RWPE1 (cell line): ENCODE measurements at places on chromosomes 16 and 17.

DNA sequence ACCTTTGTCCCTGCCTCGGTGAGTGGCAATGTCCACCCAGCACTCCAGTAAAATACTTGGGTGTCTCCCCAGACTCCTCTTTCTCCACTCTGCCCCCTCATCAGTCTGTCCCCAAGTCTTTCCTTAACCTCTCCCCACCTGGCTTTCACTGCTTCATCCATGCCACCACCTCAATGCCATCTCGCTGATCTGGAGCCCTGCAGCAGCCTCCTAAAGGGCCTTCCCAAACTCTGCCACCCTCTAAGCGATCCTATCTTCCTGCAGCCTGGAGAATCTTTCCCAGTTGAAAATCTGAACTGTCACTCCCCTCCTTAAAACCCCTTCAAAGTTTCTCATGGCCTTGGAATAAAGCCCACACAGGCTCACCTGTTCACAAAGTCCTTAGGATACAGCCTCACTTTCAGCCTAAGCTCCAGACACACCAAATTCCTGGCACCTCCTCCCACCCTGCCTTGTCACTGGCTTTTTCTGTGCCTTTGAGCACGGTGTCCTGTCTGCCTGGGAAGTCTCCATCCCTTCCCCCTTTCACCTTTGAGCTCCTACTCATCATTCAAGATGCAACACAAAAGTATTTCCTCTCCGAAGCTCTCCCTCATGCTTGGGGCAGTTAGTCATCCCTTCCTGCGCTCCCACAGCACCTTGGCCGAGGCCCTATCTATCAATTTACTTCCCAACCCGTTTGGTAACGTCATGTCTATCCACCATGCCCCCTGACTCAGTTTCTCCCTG lies 2.8 kb downstream of the WNK4 start:
- DNase-seq, result peak; percentile 76

DNA sequence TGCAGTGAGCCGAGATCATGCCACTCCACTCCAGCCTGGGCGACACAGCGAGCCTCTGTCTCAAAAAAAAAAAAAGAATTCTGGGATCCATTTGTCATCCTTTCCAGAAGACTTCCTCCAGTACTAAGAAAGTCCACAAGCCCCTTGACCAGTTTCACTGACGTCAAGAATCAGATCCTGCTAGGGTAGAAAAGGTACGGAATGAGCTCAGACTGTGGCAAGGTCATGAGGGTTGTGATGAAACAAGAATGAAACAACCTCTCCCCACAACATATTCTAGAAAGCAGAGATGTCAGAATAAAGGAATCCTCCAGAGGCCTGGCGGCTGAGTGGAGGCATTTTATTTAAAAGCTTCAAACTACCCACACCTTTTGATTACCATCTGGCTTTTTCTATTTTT lies 29.9 kb downstream of the TRAF4 start:
- no peak for DNase-seq

GRCh38 chr16:87780385-87780989 lies 14.7 kb upstream of the KLHDC4 start:
- no peak for DNase-seq

GRCh38 chr17:48732688-48733629 lies 4.4 kb upstream of the HOXB13 start:
- DNase-seq, result no peak

- no peak for DNase-seq
Measured at GRCh38 chr17:77374170-77374936, 233.6 kb downstream of the SEC14L1 start.

- DNase-seq, result no peak
Measured at GRCh38 chr16:80938004-80938878, 68.4 kb downstream of the CMC2 start.

- DNase-seq, result no peak
Measured at GRCh38 chr16:63568164-63568563, 1531.9 kb upstream of the CDH8 start.

DNA sequence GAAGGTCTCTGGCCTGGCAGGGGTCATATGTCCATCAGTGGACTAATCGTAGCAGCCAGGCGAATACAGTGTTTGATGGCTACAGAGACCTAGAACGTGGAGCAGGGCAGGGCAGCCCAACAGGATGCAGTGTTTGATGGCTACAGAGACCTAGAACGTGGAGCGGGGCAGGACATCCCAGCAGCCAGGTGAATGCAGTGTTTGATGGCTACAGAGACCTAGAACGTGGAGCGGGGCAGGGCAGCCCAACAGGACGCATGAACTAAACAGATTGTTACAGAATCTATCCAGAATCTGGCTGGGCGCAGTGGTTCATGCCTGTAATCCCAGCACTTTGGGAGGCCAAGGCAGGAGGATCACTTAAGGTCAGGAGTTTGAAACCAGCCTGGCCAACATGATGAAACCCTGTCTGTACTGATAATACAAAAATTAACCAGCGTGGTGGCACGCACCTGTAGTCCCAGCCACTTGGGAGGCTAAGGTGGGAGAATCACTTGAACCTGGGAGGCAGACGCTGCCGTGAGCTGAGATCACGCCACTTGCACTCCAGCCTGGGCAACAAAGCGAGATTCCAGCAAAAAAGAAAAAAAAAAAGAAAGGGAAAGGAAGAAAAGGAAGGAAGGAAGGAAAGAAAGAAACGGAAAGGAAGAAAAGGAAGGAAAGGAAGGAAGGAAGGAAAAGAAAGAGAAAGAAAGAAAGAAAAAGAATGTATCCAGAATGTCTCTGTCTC lies 65.2 kb upstream of the RPH3AL start:
- DNase-seq, result no peak

- no peak for DNase-seq
Measured at GRCh38 chr16:89013111-89013510, 36.1 kb upstream of the CBFA2T3 start.

DNA sequence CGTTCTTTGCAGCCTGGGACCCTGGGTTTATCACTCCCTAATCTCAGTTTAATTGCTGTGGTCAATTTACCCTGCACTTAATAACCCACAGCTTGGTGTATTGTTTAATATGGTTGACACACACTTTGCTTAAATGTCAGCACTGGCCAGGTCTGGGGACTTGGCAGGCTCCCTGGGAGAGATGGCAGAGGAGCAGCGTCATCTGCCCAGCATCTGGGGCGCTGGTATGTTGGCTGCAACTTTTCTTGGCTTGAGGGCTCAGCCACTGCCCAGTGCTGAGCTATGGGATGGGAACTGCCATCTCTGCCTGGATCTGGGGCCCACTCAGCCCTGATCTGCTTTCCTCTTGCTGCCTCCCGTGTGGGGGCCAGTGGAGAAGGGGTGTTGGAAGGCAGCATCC lies 115.7 kb upstream of the IRX3 start:
- DNase-seq, result no peak

DNA sequence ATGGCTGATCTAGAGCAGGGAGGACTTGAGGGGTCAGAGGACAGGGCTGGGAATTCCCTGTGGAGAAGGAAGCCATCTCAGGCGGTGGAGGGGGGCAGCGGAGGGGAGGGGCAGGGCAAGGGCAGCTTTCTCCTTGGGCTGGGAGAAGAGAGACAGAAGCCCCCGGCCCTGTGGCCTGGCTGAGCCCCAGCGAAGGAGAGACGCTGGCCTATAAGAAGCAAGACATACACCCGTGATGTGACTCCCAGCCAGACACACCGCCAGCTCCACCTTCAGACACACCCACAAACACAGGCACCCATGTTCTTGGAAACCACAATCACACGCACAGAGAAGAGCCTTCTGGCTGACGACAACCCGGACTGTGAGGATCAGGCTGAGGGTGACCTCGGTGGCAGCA lies 10.0 kb downstream of the TRPV3 start:
- no peak for DNase-seq

DNA sequence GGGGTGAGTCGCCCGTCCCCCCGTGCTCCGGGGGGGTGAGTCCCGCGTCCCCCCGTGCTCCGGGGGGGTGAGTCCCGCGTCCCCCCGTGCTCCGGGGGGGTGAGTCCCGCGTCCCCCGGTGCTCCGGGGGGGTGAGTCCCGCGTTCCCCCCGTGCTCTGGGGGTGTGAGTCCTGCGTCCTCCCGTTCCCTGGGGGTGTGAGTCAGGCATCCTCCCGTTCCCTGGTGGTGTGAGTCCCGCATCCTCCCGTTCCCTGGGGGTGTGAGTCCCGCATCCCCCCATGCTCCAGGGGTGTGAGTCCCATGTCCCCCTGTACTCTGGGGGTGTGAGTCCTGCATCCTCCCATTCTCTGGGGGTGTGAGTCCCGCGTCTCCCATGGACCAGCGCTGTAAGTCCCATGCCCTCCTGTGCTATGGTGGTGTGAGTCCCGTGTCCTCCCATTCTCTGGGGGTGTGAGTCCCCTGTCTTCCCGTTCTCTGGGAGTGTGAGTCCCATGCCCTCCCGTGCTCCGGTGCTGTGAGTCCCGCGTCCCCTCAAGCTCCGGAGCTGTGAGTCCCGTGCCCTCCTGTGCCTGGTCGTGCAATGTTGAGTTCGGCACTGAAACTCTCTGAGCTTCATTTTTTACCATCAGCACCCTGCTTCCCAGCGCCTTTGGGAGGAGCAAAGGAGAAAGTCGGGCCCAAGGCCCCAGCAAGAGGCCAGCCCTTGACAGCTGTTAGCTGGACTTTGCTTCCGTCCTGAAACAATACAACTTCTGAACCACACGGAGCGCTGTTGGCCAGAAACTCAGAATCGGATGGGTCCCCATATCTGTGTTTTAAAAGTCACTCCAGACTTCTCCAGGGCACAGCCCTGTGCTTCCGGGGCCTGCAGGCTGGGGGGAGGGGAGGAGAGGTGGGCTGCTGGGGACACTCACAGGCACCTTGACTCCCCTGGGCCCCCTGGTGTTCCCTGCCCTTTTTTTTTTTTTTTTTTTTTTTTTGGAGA lies 11.5 kb upstream of the ZC3H18 start:
- peak; percentile 39 for DNase-seq

- peak; percentile 54 for DNase-seq
Measured at GRCh38 chr17:41061964-41062363, 2.0 kb upstream of the KRTAP2-3 start.

GRCh38 chr16:48555155-48555554 lies 54.8 kb downstream of the N4BP1 start:
- DNase-seq, result no peak

DNA sequence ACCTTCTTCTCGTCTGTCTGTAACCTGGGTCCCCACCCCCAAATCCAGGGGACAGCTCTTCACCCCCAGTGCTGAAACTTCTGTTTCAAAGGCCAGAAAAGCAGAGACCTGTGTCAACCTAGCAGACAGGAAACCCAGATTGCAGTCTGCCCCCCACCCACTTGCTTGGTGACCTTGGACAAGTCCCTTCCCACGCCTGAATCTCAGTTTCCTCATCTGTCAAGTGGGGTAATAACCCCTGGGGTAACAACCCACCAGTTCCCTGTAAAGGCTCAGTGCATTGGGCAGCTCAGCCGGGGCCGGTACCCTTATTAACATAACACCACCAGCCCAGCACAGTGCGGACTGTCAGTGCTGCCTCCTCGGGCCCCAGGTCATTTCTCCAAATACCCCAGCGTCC lies 1.3 kb downstream of the STX1B start:
- DNase-seq, result no peak

DNA sequence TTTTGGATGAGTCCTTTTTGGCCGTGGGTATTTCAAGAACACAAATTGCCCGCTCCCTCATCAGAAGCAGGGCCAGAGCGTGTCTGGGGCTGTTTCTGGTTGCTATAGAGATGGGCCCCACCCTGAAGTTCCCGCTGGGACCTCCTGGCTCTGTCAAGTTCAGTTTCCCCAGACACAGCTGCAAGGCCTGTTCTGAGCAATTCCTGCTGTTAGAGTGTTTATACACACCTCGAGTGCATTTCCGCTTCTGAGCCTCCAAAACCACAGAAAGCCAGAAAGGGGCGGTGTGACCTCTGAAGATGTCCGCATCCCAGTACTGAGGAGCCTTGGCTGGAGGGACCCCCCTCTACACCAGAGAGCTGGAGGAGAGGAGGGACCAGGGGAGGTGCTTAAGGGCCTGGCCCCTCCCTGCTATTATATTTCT lies 9.3 kb upstream of the WBP2 start:
- no peak for DNase-seq

DNA sequence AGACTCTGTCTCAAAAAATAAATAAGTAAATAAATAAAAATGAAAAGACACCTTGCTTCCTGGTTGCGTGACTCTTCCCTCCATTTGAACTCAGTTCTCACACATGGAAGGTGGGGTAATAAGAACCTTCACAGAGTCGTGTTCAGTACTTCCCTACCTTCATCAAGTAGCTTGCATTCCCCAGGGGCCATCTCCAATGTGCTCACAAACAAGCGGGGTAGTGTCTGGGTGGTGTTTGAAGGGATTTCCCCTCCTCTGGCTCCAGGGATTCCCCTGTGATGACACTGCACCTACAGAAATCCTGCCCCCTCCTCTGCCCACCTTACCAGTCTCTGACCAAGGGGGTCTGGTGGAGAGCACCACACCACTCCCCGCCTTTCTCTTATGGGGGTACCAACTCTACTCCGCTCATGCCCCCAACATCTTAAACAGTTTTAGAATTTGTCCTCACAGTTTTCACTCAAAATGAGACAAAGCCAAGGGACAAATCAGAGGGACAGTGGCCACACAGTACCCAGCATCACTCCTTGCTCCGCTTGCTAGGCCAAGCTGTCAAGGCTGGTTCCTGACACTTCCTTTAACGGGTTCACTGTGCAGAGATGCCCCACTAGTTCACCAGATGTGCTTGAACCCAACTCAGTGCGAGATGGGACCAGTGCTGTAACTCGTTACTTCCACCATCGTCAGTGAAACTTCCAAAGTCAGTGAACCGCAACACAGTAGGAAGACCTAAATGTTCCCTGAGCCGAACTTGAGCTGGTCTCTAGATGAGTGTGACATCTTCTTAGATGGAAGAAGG lies 69.1 kb downstream of the COPRS start:
- DNase-seq, result no peak

GRCh38 chr17:67855504-67856324 lies 30.4 kb downstream of the BPTF start:
- DNase-seq, result no peak

DNA sequence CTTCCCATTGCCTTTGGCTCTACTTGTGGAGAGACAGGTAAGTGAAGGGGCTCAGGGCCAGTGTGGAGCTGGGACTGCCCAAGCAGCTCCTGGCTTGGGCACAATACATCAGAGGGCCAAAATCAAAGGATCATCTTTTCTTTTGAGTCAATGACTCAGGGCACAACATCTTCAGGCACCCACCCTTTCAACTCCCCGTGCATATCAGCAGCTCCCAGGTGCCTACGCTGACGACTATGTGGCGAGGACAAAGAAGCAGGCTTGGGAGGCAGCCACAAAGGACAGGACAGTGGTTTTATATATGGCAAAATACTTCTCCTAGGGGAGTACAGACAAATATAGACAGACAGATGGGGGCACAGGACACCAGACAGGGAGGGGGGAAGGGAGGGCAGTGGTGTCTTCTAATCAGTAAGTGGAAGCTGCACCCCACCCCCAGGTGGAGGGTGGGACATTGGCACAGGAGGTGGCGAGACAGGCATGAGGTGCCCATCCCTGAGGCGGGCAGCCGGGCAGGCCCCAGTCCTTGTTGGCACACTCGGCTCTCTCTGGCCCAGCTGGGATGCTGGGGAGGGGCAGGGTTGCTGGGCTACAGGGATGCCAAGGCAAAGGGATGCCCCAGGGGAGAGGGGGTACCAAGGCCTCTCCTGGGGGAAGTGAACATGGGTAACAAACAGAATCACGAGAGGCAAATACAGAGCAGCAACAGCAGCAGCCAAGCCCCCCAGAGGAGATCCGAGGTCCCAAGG lies 7.7 kb upstream of the ARL5C start:
- DNase-seq, result no peak
